ENCODE measurements at places on chromosomes 6 and 20.

DNA sequence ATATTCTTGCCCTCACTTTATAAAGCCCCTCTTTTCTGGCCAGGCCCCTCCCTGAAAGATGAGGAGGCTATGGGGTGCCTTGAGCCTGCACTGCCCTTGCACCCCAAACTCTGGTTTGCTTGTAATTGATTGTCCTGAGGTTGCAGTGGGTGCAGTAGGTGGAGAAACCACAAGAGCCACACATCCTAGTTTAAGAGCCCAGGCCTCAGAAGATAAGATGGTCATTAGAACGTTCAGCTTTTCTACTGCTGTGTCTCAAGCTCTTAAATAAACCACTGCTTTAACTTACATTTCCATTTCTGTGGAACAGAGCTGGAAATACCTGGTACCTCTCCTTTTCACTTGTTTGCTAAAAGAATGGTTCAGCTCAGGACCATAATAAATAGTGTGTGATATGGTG is 9.0 kb downstream of the MRAP2 start:
- no peak for DNase-seq

- no peak for DNase-seq
Observed at GRCh38 chr6:83600459-83600858, 88.1 kb downstream of the PRSS35 start.

DNA sequence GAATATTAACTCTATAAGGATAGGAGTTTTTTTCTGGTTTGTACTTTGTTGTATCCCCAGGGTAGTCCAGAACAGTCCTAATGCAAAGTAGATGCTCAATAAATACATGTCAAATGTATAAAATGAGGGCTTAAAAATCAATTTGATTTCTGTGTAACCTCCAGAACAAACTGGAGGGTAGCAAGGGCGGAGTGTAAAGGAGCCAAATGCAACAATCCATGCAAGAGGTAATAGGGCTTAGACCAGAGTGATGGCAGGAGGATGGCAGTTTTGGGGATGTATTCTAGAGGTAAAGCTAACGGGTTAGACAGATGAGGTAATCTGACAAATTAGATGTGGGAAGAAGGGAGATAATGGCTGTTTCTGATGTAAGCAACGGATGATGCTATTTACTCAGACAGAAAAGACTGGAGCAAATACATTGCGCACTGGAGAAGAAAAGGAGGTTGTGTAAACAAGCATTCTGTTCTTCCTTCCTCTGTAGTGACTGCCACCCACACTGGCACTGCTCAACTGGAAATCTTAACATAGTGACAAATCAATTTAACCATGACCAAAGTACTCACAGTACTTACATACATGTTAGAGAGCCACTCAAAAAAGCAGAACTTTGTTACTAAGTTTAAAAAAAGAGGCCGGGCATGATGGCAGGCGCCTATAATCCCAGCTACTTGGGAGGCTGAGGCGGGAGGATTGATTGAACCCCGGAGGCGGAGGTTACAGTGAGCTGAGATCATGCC is 2.0 kb downstream of the ZNF318 start:
- DNase-seq: no peak

DNA sequence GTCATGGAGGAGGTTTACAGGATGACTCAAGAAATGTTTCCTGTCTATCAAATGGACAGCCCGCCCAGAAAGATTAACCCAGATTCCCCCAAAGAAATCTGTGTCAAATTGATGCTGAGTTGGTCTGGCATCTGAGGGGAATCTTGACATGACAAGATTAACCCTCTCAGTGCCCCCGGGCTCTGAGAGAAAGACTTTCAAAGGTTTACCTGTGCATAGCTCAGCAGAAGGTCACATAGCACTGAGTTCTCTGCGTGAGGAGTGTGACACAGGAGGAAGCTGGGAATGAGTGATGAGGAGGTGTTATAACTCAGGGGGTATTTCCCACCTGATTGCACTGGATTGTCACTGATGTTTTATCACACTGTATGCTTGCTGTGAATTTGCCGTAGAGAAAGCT is 601.2 kb downstream of the DHX35 start:
- DNase-seq: no peak

DNA sequence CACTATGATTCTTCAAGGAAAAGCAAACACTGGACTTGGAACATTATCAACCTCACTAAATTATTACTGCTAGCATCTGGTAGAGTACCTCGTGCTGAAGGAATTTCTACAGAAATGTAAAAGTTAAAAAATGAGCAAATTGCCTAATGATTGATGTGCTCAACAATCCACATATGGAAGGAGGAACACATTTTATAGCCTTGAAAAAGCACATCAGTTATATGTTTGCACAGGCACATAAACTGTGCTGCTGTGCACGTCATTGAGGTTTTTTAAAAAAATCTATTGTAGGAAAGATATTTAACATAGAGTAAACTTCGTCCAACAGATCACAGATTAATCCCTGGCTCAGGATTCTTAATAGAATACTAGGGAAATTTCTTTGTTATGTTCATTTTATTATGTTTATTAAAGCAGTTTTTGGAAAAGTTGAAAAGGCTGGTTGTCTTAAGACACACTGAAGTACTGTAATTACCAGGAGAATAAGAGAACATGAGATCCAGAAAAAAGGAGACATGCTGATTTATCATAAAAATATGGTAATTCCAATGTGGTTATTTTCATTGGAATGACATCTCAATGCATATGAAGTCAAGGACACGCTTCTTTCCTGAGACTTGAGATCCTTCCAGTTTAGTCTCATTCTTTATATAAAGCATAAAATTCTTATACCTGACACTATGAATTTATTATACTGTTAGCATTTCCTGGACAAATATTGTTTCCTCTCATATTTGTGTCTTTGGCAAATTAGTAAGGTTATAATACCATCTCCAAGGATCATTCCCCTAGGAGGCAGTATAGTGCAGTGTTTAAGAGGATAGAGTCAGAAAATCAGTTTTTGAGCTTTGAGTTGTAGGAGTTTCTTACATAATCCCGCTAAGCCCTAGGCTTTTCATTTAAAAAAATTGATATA is 511.1 kb downstream of the TENT5A start:
- DNase-seq: no peak

- DNase-seq: no peak
Observed at GRCh38 chr6:53628354-53629119, 37.0 kb downstream of the KLHL31 start.

GRCh38 chr20:59580991-59581401 is 23.3 kb upstream of the PHACTR3 start:
- no peak for DNase-seq

DNA sequence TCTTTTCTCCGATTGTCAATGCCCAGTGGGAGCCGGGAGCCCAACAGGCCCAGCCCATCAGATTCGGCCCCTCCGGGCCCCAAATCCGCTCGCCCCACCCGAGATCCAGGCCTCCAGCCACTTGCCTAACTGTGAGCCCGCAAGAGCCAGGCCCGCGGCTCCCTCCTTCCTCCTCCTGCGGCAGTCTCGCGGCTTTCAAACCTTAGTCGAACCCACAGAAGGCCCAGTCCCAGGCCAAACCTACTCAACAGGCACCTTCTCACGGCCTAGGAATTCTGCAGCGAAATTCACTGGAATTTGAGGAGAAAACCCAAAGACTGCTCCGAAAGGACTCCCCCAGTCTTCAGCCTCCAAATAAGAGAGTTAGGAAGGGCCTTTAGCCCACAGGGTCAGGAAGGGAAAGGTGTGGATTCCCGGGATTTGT is 2.8 kb upstream of the TFAP2A start:
- DNase-seq: no peak

DNA sequence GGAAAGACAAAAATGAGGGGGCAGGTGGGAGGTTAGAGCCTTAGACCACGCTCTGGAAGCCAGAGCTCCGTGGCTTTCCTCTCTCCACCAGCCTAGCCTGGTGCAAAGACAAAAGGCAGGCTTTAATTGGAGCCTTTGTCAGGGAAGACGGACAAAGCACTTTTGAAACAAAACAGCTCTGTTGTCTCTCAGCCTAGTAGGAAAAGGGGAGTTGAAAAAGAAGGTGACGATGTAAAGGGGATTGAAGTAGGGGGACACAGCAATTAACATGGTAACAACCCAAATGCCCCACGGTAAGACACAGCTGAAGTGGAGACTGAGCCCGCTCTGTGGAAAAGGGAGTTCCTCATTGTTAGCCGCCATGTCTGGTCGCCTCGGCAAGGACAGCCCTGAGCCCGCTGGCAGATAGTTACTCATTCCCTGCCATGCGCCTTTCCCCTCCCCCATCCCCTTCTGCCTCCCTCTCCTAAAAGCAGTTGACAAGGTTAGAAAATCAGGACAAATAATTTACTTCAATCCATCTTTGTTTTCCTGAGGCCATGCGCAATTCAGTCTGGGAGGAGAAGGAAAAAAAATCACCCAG is 93.0 kb downstream of the TCP11 start:
- no peak for DNase-seq

GRCh38 chr6:17585766-17586490 is 14.2 kb upstream of the FAM8A1 start:
- no peak for DNase-seq

- DNase-seq: no peak
Observed at GRCh38 chr20:38226553-38226952, 34.0 kb downstream of the KIAA1755 start.

- DNase-seq: no peak
Observed at GRCh38 chr6:5968817-5969734, 37.6 kb downstream of the NRN1 start.

- no peak for DNase-seq
Observed at GRCh38 chr6:51960419-51960818, 127.0 kb downstream of the PKHD1 start.

All from activated T-cell treated with anti-CD3 and anti-CD28 coated beads for 4 hours (primary cell).